Nasal cavity respiratory epithelium epithelial cell of viscerocranial mucosa (primary cell): ENCODE measurements at places on chromosomes 6 and 20. TPM values are rescaled to one million over a fixed set of nuclear protein-coding genes. Genes with fewer than 3 reads are reported as not detected.

The GPR63 gene
- total RNA-seq: 0.68 and 1.2 TPM in 2 replicates

The LPA gene
- 0.43 TPM in 1 of 2 replicates, not detected in the other for total RNA-seq

The BLCAP gene
- 64.6 and 76.5 TPM in 2 replicates for total RNA-seq

The EYS gene
- total RNA-seq: 0.43 TPM in 1 of 2 replicates, not detected in the other

The EGFL8 gene
- total RNA-seq: 0.34 and 1.3 TPM in 2 replicates

The STMND1 gene
- total RNA-seq: not detected in 2 replicates

The FAM217B gene
- 5.6 and 6.8 TPM in 2 replicates for total RNA-seq

The ELOVL5 gene
- 41.4 and 61.9 TPM in 2 replicates for total RNA-seq

The RWDD2A gene
- 1.1 and 4.1 TPM in 2 replicates for total RNA-seq

The VSTM2L gene
- 1.4 and 7.4 TPM in 2 replicates for total RNA-seq

The RAET1E gene
- total RNA-seq: 15.0 and 18.5 TPM in 2 replicates

The DNAH8 gene
- under 0.01 TPM in 2 replicates for total RNA-seq

The PRRT1 gene
- not detected in 2 replicates for total RNA-seq

The LY6G6F gene
- total RNA-seq: not detected in 2 replicates

The HAO1 gene
- total RNA-seq: not detected in 2 replicates

The HLA-DQA1 gene
- total RNA-seq: not detected in 2 replicates

The COL20A1 gene
- under 0.01 and 0.07 TPM in 2 replicates for total RNA-seq

The VSX1 gene
- total RNA-seq: not detected in 2 replicates

The BACH2 gene
- total RNA-seq: 0.68 and 5.1 TPM in 2 replicates

The PLAGL2 gene
- 7.2 and 11.4 TPM in 2 replicates for total RNA-seq

The OR2J1 gene
- not detected in 2 replicates for total RNA-seq

The SOX18 gene
- total RNA-seq: not detected in 2 replicates

The ULBP1 gene
- total RNA-seq: 2.7 and 9.6 TPM in 2 replicates

The FAM184A gene
- total RNA-seq: 0.07 and 0.34 TPM in 2 replicates

The PKIB gene
- total RNA-seq: 2.4 and 3.3 TPM in 2 replicates

The SPINT4 gene
- total RNA-seq: not detected in 2 replicates

The TMC2 gene
- total RNA-seq: not detected in 2 replicates

The KIFC1 gene
- total RNA-seq: 0.21 and 0.68 TPM in 2 replicates

The FGD2 gene
- total RNA-seq: under 0.01 and 0.07 TPM in 2 replicates

The MACROD2 gene
- total RNA-seq: 1.4 and 4.3 TPM in 2 replicates

The DEFB129 gene
- not detected in 2 replicates for total RNA-seq

The PAX1 gene
- total RNA-seq: not detected in 2 replicates

The NCOA5 gene
- total RNA-seq: 8.5 and 16.7 TPM in 2 replicates
